Thyroid gland (tissue), 4 donors: ENCODE measurements at places on chromosomes 5 and 9.

DNA sequence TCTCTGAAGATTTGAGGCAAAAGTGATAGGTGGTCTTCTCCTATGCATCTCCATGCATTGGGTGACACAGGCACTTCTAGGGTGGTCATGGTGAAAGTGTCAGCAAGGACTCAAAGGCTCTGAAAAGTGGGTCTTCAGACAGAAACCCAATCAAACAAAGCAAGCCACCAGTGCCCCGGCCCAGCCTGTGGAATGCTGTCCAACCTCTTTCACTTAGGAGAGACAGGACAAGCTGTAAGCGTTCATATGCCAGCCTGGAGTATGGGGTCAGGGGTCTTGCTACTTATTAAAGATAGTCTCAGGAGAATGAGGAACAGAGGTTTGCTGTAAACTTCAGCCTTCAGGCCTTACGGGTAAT, 324.5 kb downstream of the GADD45G start:
- no peak overlapping the region for H3K27ac ChIP-seq
- peaks cover 25% of the 10 kb centered on the region for H3K4me1 ChIP-seq
- H3K27me3 ChIP-seq: no peaks in the 10 kb centered on the region
- no peak for DNase-seq
- H3K36me3 ChIP-seq: no peaks in the 10 kb centered on the region

- H3K4me3 ChIP-seq: no peak overlapping the region
- H3K4me1 ChIP-seq: peaks cover 4% of the 10 kb centered on the region
- H3K27me3 ChIP-seq: no peaks in the 10 kb centered on the region
- H3K36me3 ChIP-seq: no peaks in the 10 kb centered on the region
- no peak for DNase-seq
Measured at GRCh38 chr9:28163619-28164018, 590.3 kb upstream of the C9orf72 start.

DNA sequence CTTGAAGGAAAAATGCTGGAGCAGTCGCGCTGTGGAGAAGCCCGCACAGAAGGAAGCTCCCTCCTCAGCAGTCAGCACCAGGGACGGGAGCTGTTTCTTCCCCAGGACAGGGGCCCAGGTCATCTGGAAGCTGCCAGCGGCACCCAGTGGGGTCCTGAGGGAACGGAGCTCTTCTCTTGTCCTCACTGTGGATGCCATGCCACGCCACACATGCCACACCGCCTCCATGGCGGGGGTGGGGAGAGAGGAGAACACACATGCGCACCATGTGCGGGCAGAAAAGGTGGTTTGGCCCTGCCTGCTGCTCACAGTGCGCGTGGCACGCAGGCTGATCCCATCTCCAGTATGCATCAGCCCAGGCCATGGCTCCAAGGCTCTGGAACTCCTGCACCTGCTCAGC, 41.7 kb upstream of the ZNF354B start:
- H3K4me1 ChIP-seq: no peaks in the 10 kb centered on the region
- no peaks in the 10 kb centered on the region for H3K27me3 ChIP-seq
- H3K36me3 ChIP-seq: no peaks in the 10 kb centered on the region
- DNase-seq: no peak

DNA sequence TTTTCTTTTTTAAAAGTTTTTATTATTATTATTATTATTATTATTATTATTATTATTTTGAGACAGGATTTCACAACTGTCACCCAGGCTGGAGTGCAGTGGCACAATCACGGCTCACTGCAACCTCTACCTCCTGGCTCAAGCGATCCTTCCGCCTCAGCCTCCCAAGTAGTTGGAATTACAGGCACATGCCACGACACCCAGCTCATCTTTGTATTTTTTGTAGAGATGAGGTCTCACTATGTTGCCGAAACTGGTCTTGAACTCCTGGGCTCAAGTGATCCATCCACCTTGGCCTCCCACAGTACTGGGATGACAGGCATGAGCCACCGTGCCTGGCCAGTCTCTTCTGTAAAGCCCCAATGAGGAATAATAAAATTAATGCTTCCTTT, 31.0 kb upstream of the TXN start:
- no peak overlapping the region for H3K27ac ChIP-seq
- no peak for DNase-seq
- H3K27me3 ChIP-seq: no peaks in the 10 kb centered on the region
- H3K4me1 ChIP-seq: no peaks in the 10 kb centered on the region
- no peak overlapping the region for H3K4me3 ChIP-seq
